ENCODE measurements at places on chromosomes 1 and 21.

GRCh38 chr1:238329671-238330070 lies 438.9 kb upstream of the ZP4 start:
- no peak for DNase-seq

DNA sequence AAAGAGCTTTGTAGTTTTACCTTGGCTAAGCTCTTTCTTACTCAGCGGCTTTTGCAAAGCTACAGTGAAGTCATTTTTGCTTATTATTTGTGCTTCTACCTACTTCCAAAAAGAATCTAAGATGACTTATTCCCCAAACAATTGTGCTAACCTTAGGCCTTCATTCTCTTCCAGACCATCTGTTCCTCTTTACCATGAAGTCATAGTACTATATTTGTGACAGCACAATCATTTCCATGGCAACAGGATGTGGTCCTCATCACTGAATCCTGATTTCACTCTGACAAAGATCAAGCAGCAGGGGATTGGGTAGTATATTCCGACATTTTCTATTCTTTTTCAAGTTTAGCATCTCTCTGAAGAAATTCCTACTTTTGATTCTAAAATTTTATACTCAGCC lies 24.8 kb upstream of the NMNAT2 start:
- no peak for DNase-seq

DNA sequence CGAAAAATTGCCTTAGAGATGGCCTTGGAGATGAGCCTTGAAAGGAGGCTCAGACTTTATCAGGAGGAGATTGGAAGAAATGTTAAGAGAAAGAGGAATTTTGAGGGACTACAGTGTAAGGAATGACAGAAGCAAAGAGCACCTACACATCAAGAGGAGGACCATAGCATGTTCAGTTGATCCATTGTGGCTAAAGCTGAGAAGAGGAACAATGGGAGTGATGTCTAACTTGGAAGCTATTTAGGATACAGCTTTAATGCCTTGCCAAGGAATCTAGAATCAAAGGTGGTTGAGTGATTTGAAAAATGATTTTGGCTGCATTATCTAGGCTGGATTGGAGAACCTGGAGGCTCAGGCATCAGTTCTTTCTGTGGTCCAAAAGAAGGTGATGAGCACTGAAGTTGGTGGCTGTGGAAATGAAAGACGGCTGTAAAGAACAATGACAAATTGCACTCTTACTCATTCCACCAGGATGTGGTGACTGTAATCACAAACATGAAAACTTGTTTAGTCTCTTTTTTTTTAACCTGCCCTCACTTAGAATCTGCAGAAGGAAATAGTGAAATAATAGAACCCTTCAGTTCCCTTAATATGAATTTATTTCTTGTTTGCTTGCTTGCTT lies 11.3 kb downstream of the FAM20B start:
- DNase-seq = no peak

DNA sequence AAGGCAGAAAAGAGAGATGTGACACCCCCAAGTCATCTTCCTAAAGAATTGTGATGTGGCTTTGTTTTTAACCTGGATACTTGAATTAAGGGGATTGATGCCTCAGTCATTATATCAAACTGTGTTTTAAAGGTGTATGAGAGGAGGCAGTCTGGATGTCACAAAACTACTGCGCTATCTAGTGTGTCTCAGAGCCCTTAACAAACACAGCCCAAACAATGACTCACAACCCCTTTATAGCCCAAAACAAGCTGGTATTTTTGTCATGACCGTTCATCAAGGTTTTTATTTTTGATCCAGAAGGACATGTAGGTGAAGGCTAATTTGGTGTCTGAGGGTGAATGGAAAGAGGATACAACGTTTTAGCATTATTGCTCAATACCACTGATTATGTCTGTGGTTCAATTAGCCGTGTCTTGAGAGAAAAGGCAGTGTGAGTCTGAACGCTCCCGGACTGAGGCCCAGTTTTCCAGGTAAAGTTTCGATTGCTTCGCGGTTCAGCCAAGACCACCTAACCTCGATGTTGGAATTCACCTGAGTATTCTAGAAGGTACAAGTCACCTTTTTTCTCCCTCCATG lies 71.6 kb downstream of the SGIP1 start:
- no peak for DNase-seq

- DNase-seq = peak; percentile 55
Measured at GRCh38 chr1:17865912-17866739, 111.0 kb downstream of the ACTL8 start.
